Stimulated activated CD8-positive, alpha-beta memory T cell treated with anti-CD3 and anti-CD28 coated beads, Interleukin-7, amount 100 ng/mL, for 1 hour (primary cell): ENCODE measurements at places on chromosomes 7 and 10.

DNA sequence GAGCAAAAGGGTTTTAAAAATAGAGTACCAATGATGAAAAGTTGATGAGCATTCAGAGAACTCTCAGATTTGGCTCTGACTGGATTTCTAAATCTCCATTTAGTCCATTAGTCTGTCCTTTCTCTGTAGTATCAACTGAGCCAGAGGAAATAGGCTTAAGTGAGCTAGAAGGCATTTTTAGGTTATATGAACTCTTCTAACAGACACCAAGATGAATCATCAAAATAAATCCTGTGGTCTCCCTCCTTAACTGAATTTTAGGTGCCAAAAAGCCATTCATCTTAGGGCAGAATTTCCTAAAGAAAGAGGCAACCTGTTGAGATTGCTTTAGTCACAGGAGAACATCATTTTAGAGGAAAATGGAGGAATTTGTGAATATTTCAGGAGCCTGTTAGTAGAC, 305.1 kb downstream of the AUTS2 start:
- DNase-seq = no peak

DNA sequence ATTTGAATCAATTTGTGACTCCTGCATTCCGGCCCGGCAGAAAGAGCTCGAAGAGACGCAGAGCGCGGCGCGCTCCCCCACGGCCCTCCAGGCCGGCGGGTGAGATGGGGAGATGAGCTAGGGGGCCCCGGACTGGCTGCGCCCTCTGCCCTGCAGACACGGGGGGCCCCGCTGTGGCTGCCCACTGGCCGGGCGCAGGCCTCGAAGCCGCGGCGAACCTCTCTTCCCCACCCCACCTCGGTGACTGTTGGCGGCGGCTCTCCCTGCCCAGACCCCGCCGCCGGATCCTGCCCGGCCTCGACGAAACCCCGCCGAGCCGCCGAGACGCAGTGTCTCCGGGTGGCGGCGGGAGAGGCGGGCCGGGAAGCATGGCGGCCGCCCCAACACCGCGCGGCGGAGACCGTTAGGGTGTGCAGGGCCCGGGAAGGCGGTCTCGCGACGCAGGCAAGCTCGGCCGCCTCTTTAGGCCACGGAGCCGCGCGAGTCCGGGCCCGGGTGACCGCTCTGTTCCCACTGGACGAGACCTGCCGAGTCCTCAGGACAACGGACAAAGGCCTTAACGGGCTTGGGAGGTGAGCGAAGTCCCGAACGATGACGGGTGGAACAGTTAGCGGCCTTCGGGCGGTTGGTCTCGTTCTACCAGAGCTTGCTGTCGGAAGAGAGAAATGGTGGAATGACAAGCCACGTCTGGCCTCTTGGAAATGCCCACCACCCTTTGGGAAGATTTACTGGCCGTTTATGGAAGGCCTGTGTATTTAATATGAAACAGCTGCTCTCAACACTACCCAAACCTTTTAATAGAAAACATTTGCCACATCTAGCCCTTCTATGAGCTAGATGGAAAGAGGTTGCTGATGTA, 24.3 kb downstream of the NUP42 start:
- DNase-seq = no peak

DNA sequence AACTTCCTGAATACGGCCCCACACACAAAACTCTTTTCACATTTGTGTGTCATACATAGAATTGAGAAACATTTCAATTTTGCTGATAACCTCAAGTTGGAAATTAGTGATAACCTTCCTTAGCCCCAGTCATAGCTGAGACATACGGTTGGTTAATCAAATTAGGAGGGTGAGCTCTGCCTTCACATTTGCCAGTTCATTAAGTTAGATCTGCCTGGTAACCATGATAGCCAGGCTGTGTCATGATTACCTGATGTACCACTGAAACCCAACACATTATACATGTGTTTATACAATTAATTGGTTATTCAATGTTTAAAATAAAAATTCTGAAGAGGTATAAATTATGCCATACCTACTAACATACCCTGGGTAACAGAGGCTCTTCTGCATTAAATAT, 60.8 kb upstream of the RAB11FIP2 start:
- no peak for DNase-seq

DNA sequence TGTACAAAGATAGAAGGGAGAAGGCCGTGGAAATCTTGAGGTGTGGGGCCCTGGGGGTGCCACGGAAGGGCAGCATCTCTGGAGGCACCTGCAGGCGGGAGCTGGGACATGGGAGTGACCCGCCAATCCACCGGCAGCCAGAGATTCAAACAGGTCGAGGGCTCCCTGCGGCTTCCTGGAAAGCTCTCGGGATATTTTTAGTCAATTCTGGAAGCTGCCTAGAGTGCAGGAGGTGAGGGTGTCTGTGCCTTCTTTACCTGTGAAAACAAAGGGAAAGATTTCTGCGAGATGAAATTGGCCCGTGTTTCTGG, 16.6 kb downstream of the MNX1 start:
- DNase-seq = no peak

- no peak for DNase-seq
These were observed 111.3 kb downstream of the UBE2H start for GRCh38 chr7:129841465-129841864.

GRCh38 chr7:93226310-93226709, at the start of gene HEPACAM2:
Gene HEPACAM2, minus strand, starts transcription at chr7:93226469.
- no peak for DNase-seq

- no peak for DNase-seq
These were observed 206.7 kb upstream of the PLXNA4 start for GRCh38 chr7:132782777-132783640.

DNA sequence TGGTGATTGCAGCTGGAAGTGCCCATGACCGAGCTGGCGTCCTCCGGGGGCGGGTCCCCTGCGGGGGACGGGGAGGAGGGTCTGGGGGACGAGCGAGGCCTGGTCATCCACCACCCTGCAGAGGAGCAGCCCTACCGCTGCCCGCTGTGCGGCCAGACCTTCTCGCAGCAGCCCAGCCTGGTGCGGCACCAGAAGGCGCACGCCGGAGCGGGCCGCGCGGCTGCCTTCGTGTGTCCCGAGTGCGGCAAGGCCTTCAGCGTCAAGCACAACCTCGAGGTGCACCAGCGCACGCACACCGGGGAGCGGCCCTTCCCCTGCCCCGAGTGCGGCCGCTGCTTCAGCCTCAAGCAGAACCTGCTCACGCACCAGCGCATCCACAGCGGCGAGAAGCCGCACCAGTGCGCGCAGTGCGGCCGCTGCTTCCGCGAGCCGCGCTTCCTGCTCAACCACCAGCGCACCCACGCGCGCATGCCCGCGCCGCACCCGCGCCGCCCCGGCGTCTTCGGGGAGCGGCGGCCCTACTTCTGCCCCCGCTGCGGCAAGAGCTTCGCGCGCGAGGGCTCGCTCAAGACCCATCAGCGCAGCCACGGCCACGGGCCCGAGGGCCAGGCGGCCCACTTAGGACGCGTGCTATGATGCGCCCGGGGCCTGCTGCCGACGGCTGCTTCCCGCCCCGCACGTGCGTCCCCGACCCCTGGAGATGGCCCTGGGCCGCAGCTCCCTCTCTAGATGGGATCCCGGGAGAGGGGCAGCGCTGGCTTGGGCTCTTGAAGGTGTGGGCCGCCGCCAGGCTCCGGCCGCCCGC, 28.7 kb downstream of the ZNF775 start:
- no peak for DNase-seq

DNA sequence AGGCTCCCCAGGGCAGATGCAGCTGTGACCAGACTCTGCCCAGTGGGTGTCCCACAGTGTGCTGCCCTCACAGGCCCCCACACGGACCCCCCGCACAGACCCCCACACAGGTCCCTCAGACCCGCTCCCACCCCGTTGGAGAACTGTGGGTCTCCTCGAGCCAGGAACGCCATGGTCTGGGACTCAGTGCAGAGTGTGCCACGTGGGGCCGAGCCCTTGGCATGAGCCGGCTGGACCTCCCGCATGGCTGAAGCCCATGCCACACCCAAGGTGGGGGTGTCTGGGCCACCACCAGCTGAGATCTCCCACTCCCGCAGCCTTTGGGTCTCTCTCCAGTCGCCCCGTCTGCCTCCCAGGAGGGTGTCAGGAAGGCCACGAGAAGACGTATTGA, 34.3 kb downstream of the JAKMIP3 start:
- DNase-seq = no peak

- DNase-seq = no peak
These were observed 78.0 kb downstream of the ADARB2 start for GRCh38 chr10:1659221-1659791.

GRCh38 chr10:122176232-122177213, 94.6 kb upstream of the BTBD16 start:
- DNase-seq = no peak

GRCh38 chr10:21265622-21266021, 259.9 kb downstream of the SKIDA1 start:
- no peak for DNase-seq

DNA sequence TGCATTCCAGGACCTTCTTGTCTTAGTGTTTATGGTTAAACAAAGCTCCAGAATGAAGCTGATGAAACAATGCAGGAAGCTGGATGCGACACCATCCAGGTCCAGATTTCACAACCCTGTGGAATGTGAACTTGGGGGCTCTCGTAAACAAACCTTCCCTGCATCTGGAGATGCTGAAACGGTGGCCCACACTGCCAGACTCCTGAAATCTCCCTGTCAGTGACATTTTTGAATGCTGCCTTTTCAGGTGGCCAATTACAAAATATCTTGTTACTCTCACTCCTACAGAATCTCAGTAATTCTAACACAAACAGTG, 18.8 kb downstream of the VIPR2 start:
- no peak for DNase-seq

- DNase-seq = no peak
These were observed 55.5 kb downstream of the CNTNAP2 start for GRCh38 chr7:146172112-146172511.

DNA sequence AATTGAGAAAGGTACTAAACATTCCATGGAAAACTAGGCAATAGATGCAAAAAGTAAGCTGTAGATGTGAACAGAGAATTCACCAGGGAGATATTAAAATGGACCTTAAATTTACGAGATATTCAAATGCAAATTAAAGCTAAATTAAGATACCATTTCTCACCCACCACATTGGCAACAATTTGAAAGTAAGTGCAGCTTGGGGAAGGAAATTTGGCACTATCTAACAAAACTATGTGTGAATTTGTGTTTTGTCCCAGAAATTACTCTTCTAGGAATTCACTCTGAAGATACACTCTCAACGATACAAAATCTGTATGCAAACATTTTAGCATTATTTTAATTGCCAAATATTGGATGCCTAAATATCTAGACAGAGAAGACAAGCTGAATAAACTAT, 178.2 kb upstream of the SORCS1 start:
- DNase-seq = no peak

GRCh38 chr10:89335226-89335625, 7.4 kb downstream of the IFIT3 start:
- DNase-seq = no peak

- no peak for DNase-seq
These were observed 5.7 kb downstream of the UBE2H start for GRCh38 chr7:129947049-129947448.

DNA sequence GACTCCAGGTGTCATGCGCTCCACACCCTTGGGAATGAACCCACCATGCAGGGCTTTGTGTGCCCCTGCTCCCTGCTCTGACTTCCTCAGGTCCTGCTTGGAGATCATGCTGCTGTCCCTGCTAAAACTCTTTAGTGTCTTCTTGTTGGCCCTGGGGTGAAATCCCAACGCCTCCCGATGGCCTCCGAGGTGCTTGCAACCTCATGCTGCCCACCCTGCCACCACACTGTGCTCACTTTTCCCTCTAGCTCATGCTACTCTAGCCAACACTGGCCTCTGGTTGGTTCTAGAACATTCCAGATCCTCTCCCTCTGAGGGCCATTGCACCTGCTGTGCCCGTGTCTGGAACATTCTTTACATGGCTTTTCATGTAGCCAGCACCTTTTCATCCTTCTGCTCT, 227.7 kb downstream of the ADAM12 start:
- DNase-seq = no peak

GRCh38 chr7:90708841-90709317, 112.8 kb downstream of the CDK14 start:
- DNase-seq = no peak

GRCh38 chr7:135597926-135598305, 40.2 kb downstream of the NUP205 start:
- DNase-seq = no peak

DNA sequence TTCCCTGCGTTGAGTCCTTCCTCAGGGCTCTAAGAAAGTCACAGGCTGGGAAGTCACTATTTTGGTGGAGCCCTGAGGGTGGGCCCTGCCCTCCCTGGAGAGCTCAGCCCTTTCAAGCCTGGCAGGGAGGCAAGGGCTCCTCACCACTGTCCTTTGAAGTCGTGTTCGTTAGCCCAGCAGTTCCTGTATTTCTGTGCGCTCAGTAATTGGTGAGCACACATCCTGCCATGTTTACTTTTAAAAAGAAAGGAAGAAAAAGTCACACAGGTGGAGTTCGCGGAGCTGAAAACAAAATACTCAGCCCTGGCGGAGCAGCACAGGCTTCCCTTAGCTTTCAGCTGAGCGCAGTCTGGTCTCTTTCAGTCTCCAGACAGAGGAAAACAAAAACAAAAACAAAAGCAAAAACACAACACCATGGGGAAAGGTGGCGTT, 37.1 kb downstream of the PRKCQ start:
- peak; percentile 7 for DNase-seq

GRCh38 chr10:123527151-123527550, 139.0 kb upstream of the GPR26 start:
- no peak for DNase-seq

DNA sequence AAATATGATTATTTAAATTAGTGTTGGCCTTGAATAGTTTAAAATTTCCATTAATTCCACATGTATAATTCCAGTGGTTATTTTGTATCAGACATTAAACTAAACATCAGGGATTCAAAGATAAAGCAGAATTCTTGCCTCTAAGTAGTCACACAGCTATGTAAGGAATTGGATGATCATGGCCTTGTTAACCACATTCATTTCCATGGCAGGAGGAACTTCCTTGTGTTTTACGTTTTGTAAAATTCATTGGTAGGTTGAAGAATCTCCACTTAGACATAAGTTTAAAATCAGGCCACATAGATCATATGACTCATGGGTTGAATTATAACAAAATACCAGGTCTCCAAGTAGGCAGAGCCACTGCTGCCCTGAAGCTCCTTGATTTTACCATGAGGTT, 289.7 kb downstream of the PLXDC2 start:
- DNase-seq = no peak

- no peak for DNase-seq
These were observed 336.2 kb downstream of the WDR11 start for GRCh38 chr10:121187391-121187790.

GRCh38 chr7:30169579-30169978, 34.8 kb downstream of the MTURN start:
- no peak for DNase-seq

DNA sequence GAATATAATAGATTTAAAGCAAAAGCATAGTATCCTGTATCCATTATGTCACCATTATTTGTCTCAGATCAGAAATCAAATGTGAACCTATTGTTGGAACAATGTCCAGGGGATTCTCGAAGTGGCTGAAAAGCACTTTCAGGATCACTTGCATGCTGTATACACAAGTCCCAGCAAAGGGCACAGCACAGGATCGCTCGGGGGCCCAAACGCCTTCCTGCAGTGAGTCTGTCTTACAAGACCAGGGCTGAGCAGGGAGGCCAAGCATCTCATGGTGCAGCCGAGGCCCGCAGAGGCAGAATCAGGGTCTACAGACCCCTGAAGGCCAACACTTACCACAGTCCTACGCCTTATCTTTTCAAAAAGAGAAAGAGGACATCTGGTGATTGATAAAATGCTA, 92.3 kb downstream of the TNS3 start:
- no peak for DNase-seq
